Stimulated activated effector memory CD8-positive, alpha-beta T cell treated with anti-CD3 and anti-CD28 coated beads, Interleukin-12 subunit alpha, Interleukin-12 subunit beta, amount 100 ng/mL, for 72 hours (primary cell): ENCODE measurements at places on chromosomes 7 and 10.

DNA sequence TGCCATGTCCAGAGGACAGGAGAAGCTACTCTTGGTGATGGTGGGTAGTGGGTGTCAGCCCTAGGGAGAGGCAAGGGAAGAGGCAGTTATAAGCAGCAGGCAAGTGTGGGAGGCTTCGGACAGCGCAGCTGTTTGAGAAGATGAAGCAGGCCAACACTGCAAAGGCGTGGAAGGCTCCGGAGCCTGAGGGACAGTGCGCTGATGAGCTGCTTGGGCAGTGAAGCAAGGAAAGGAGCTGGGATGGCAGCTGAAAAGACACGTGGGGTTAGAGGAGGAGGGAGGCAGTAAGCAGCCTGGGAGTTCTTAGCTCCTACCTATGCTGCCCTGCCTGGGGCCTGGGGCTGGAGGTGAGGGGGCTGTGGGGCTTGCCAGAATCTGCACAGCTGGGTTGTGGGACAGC lies 50.1 kb upstream of the CRTAC1 start:
- DNase-seq = no peak

DNA sequence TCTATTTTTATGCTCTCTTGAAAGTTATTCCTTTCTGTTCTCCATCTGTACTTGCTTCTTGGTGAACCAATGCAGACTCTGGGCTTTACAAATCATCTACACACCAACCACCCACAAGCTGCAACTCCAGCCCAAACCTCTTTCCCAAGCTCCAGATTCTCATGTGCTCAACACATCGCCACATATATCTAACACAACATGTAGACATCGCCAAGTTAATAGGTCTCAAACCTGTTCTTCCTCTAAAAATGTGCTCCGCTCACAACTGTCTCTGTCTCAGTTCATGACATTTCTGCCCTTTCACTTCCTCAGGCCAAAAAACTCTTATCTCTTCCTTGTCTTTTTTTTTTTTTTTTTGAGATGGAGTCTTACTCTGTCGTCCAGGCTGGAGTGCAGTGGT lies 95.7 kb upstream of the EEPD1 start:
- no peak for DNase-seq

- DNase-seq = no peak
Measured at GRCh38 chr7:120951826-120952225, 1.2 kb downstream of the ING3 start.

DNA sequence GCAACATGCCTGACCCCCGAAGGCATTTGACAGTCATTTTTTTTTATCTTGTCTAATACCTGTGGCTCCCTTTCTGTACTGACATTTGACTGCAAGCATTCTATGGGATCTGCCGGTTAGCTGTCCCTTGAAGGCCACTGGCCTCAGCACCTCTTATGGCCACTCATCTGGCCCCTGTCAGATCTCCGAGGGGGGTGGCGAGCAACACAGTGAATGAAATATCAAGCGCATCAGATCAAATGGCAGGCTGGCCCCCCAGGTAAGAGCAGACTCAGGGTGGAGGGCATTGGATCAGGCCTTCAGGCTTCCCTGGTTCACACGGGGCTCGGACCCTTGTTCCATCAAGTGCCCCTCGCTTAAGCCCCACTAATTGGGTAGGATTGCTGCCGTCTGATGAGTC lies 199.6 kb upstream of the MKI67 start:
- no peak for DNase-seq

DNA sequence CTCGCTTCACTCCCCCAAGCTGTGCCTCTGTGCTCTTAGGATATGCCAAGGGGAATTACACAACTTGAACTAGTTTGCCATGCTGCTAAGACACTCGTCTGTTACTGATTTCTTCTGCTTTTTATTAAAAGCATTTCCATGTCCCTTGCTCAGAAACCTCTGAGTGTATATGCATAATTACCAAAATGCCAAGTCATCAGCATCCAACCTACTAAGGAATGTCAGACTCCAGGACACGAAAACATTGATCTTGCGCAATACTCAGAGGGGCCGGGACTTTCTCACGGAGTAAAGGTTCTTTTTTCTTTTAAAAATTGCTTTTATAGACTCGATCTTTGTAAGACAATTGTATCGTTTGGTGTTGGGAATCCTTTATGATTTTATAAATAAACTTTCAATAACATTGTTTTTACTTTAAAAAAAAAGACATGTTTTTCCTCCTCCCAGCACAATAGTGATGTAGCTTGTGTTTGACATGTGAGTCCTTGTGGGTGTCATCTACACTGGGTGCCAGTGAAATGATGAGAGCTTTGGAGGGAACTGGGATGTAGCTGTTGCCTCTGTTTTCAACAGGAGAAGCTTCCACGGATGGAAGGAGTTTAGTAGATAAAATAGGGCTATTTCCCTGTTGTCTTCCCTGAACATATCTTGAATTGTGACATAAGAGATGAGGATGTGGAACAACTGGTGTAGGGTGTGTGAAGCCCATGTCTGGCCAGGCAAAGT lies 43.6 kb downstream of the CNNM1 start:
- DNase-seq = no peak

DNA sequence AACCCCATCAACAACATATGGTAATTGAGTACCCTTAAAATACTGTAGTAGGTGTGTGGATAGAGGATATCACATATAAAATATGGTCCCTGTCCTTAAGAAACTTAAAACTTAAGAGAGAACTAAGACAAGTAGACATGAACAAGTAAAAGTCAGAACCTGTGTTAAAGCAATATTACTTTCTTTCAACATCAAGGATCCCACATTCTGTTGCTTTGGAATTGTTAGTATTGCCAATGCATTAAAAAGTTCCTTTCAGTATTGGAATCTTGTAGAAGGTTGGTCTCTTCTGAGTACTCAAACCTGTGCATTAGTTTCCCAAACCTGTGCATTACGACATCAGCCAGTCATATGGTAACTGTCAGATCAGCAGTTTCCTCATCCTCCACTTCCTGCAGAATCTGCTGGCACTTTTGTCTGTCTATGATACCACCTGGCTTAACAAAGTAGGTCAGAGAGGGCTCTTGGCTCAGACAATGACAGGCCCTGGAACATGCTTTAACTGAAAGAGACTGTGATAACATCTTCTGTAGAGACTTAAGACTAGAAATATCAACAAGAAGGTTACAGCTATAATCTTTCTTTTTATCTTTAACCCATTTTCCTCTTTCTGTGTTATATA lies 56.5 kb downstream of the CCDC71L start:
- DNase-seq = no peak

GRCh38 chr7:128254470-128254869 lies 13.4 kb downstream of the LEP start:
- DNase-seq = no peak

DNA sequence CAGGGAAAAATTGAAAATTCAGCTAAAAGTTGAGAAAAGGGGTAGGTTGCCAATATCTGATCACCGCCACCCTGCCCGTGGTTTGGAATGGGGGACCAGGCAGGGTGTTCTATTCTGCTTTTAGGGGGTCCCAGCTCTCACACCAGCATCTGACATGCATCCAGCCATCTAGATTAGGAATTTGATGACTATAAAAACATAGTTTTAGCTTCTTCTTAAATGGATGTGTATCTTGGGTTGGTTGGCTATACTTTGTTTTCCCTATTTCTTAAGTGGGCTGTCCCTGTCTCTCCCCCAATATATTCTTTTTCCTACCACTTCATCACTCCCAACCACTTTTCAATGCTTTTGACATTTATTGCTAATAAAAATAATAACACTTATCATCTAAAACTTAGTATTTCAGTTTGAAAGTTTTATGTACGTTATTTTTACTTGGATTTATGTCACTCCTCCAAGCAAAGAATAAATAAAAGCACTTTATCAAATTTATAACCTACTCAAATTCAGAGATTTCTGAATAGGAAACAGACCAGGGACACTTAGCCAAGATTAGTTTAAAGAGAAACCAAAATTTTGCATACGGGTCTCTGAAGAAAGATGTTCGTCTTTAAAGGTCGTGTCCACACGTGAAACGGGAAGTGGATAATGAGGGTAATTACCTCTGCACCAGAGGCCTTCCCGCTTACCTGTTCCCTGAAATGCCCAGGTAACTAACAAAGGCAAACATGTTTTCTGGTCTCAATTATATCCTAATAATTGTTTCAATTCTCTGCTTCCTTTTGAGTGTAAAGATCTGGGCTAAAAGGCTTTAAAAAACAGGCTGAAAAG lies 233.2 kb upstream of the AUTS2 start:
- DNase-seq = no peak
